SJSA1 (cell line): ENCODE measurements at places on chromosomes 7 and 10. TPM values are rescaled to one million over a fixed set of nuclear protein-coding genes. Genes with fewer than 3 reads are reported as not detected.

GRCh38 chr10:74628136-74628535, 198.3 kb upstream of the KAT6B start:
- no peaks in the 10 kb centered on the region for H3K4me1 ChIP-seq
- H3K4me3 ChIP-seq: no peak overlapping the region
- 0 out of 2 replicates have a peak, but pooled peaks cover 2% of the 10 kb centered on the region for H3K36me3 ChIP-seq
- no peak overlapping the region for H3K27ac ChIP-seq
- no peak for DNase-seq
- no peaks in the 10 kb centered on the region for H3K27me3 ChIP-seq

The PNLIPRP1 gene
- total RNA-seq: not detected in 2 replicates

GRCh38 chr10:102416695-102417094, 1.9 kb downstream of the PSD start:
- H3K4me3 ChIP-seq: no peak overlapping the region
- peaks cover 50% of the 10 kb centered on the region for H3K27me3 ChIP-seq
- H3K4me1 ChIP-seq: peaks cover 17% of the 10 kb centered on the region
- DNase-seq: no peak

DNA sequence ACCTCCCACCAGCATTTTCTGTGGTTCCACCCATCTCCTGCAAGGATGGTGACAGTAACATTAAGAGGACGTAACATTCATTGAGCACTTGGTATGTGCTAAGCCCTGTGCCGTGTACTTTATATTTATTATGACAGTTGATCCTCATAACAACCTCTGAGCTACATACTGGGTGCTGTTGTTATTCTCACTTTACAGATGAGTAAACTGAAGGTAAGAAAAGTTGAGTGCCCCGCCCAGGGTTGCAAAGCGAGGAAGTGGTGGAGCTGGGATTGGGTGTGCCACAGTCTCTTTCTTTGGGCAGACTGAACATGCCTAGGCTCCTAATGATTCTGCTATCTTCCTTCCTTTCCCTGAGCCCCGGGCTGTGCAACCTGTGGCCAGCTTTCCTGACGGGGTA, 107.4 kb downstream of the SH3PXD2A start:
- H3K4me3 ChIP-seq: no peak overlapping the region
- no peak for DNase-seq
- H3K27ac ChIP-seq: no peak overlapping the region
- no peaks in the 10 kb centered on the region for H3K36me3 ChIP-seq
- H3K27me3 ChIP-seq: no peaks in the 10 kb centered on the region

GRCh38 chr7:151047976-151048815, at the start of gene ASIC3:
Gene ASIC3 (plus strand): TSS chr7:151048531. CDS start chr7:151048886, 355 bp downstream.
- no peak within 1 kb of the TSS for H3K4me3 ChIP-seq
- H3K36me3 ChIP-seq: peaks cover 4% of the 10 kb centered on the region
- no peak within 1 kb of the TSS for H3K27ac ChIP-seq
- H3K4me1 ChIP-seq: peaks cover 8% of the 10 kb centered on the region

DNA sequence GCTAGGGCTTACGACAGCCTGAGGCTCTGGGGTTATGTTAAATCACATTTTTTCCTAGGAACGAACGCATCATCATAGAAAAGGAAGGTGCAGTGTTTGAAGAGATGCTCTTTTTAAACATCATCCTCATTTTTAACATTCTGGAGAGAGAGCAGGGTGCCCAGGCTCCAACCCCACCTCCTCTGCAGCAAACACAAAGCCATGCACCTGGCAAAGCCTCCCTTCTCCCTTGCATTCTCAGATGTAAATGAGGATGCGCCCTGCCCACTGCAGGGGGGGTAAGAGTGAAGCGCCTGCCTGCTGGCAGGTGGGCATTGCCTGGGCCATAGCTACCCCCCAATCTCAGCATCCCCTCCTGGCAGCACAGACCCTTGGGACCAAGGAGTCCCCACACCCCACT, 92.4 kb downstream of the PTPRN2 start:
- H3K36me3 ChIP-seq: no peaks in the 10 kb centered on the region
- H3K4me3 ChIP-seq: no peak overlapping the region
- DNase-seq: no peak

- no peak overlapping the region for H3K4me3 ChIP-seq
- DNase-seq: no peak
- no peak overlapping the region for H3K27ac ChIP-seq
Observed at GRCh38 chr10:9807846-9808245, 1209.8 kb upstream of the CELF2 start.

- DNase-seq: no peak
- no peak overlapping the region for H3K4me3 ChIP-seq
- H3K27ac ChIP-seq: no peak overlapping the region
Observed at GRCh38 chr7:152872745-152873118, 113.2 kb downstream of the ACTR3B start.
